ENCODE measurements at places on chromosomes 2 and 18.

DNA sequence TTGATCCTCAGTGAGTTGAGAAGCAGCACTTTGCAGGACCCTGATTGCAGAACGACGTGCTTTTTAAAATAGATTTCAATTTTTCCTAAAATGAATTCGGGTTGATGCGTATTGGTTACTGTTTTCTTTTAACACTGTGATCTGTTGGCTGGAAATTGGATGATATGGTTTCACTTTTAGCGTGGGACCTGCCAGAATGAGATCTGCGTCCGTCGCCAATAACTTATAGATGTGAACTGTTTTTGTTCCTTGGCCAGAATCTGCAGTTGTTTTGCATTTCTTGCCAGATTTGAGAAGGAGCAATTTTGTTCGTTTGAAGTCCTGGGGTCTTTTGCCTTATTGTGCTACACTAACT, 703 bp downstream of the UGGT1 start:
- no peak for DNase-seq

- no peak for DNase-seq
Measured at GRCh38 chr18:30469091-30469490, 573.5 kb downstream of the DSC3 start.

- DNase-seq = no peak
Measured at GRCh38 chr18:61554946-61555361, 221.7 kb downstream of the CDH20 start.

- no peak for DNase-seq
Measured at GRCh38 chr2:223674998-223675609, 72.9 kb upstream of the SCG2 start.

- DNase-seq = no peak
Measured at GRCh38 chr18:23257686-23258565, 122.6 kb downstream of the CABLES1 start.

DNA sequence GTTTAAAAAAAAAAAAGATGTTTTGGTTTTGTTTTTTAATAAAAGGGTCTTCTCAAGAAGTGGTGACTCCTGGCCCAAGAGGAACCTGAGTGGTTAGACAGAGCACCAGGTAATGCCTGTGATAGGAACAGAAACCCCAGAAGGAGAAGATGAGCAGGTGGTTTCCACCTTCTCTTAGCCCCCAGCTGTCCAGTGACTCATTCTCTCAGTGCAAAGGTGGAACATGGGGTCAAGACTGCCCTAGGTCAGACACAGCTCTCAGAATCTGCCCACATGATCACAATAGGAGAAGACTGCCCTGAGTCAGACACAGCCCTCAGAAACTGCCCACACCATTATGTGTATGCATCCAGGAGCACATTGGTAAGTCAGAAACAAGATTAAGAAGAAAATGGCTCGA, 61.8 kb downstream of the TBC1D8 start:
- peak; percentile 2 for DNase-seq

DNA sequence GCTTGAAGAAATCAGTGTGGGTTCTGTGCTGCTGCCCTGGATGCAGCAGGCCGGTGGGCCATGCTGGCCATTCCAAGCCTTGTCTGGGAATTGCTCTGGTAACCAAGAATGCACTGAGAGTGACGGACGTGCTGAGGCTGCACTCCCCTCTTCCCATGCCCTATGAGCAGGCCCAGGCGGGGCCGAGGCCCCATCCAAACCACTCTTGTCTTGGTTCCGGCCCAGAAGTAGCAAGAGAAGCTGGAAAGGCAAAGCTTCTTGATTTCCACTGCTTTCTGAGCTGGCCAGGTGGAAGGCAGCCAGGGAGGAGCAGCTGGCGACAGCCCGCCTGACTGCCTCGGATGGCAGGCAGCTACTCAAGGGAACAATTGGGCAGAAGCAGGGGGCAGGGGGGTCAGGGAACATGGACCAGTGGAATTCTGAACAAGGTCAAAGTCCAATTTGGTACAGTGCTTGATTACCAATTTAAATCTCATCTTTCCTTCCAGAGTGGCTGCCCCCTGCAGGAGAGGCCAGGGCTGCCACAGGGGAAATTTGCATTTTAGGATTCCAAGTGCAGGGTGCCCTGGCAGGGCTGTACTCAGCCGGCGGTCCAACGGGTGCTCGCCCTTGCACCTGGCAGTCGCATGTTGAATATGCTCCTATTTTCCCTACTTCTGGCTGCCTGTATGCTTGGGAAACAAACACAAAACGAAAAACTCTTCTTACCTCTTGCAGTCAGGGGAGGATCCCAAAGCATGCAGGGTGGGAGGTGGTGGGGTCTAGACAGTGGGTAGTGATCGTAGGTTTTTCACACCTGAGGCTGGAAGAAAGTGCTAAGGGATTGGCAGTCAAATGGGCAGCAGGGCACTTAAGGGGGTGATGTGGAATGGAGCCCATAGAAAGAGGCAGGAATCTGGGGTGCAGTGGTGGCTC, 67.3 kb downstream of the LIPG start:
- no peak for DNase-seq

DNA sequence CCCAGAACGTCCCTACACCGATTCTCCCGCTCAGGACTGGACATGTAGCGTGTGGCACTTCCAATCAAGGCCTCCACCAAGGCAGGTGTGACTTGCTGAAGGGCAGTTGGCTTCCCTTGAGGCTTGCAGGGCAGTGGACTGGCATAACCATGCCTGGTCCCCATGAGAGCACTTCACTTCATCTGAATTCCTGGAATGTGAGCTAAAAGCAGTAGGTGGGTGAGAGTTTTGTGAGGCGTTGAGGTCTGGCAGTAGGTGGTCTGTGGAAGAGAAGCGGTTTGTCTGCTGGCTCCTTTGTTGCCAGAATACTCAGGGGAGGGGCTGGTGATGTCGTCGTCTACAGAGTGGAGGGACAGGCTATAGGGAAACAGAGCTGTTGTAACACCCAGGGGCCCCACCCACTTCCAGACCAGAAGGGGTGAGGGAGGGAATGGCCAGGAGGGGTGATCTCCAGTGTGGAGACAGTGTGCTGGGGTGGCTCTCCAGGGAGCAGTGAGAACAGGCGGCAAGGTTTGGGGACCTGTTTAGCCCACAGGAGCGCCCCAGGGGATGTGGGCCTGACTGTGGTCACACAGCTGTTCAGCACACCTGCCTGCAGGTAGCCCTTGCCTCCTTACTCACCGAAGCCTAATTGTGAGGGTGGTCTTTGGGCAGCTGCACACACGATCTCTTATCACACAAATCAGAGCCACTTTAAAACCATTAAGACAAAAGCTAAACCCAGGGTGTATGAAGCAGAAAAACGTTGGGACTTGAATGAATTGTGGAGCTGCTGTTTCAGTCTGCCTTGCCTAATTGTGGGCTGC, 21.5 kb upstream of the ALKAL2 start:
- DNase-seq = no peak

- no peak for DNase-seq
Measured at GRCh38 chr2:43980902-43981301, 14.9 kb downstream of the LRPPRC start.

DNA sequence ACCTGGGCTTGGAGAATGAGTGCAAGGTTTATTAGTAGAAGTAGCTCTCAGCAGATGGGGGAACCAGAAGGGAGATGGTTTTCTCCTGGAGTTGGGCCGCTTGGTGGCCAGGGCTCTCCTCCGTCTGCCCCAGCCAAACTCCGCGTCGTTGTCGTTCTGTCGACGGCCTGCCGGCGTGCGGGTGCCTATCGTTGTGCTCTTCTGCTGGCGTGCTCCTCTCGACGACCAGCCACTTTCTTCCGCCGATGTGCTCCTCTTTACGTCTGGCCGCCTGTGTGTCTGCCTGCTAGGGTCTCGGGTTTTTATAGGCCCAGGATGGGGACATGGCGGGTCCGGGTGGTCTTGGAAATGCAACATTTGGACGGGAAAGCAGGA, 119.1 kb downstream of the BMPR2 start:
- no peak for DNase-seq

GRCh38 chr2:84833481-84834150, 47.3 kb downstream of the TRABD2A start:
- no peak for DNase-seq

DNA sequence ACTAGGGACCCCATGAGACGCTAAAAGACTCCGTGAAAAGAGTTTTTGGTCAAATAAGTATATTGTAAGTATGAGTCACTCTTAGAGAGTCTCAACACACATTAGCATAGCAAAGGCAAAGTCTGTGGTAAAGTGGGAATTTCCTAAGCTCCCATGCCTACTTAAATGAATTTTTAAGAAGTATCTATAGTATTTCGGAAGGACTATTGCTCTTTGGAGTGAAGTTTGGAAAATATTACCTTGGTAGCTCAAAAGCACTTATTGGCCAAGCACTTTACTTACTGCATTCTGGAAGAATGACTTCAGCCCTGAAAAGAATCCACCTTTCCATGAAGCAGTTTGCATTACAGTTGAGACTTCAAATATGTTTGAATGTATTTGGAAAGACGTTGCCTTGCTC, 57.1 kb downstream of the CAVIN2 start:
- no peak for DNase-seq

DNA sequence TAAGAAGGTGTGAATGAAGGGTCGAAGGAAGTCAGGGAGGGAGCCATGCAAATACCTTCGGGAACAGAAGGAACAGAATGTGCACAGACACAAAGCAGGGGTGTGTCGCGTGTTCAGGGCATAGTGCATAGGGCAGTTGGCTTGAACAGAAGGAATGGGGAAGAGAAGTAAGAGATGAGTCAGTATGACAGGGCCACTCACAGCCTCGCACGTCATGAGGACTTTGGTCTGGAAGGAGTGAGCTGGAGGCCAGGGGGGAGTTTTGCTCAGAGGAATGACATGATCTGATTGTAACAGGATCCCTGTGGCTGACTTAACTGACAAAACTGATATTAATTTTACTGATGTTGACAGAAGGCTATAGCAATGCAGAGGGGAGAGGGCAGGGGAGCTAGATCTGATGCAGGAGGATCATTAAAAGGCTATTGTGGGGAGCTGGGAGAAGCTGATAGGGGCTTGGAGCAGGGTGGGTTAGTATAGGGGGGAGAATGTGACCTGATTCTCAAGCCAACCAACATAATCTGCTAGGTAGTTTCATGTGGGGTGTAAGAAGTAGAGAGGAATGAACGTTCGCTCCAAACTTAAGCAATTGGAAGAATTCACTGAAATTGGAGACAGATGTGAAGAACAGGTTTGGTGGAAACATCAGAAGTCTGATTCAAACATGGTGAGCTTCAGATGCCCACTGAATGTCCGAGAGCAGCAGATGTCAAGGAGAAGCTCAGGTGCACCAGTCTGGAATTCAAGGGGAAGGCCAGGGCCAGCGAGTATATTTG, 60.4 kb upstream of the COPS8 start:
- DNase-seq = no peak

DNA sequence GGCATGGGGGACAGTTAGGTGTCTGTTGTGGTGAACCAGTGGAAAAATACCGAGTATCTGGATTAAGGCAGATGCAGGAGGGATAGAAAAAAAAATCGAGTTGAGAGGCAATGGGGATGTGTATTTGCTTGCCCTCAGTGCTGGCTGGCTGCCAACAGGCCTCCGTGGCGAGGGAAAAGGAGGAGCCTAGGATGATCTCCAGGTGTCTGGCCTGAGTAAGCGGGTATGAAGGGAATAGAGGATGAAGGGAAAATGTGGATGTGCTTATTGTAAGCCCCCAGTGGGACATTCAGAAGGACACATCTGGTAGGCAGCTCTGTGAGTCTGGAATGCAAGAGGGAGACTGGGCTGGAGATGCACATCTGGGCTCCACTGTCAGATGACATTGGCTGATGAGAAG, 22.8 kb downstream of the KCNS3 start:
- DNase-seq = no peak

DNA sequence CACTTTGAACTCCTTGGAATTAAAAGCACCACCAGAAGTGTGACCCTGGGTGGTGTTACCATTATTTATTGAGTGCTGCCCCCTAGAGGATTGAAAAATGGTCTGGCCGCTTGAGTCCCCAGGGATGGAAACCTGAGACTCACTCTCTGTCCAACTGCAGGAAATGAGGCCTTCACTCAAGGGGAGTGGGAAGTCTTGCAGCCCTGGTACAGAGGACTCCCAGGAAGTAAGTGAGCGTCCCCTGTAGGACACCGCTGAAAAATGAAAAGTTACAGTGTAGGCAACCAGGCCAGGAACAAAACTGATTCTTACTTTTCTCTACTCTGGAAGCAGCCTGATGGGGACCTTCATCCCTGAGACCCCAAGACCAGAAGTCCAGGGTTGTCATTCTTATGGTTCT, 2.2 kb upstream of the NRP2 start:
- DNase-seq = no peak

- no peak for DNase-seq
Measured at GRCh38 chr2:84815146-84815545, 65.7 kb downstream of the TRABD2A start.

- no peak for DNase-seq
Measured at GRCh38 chr18:2515908-2516625, 55.2 kb downstream of the METTL4 start.

DNA sequence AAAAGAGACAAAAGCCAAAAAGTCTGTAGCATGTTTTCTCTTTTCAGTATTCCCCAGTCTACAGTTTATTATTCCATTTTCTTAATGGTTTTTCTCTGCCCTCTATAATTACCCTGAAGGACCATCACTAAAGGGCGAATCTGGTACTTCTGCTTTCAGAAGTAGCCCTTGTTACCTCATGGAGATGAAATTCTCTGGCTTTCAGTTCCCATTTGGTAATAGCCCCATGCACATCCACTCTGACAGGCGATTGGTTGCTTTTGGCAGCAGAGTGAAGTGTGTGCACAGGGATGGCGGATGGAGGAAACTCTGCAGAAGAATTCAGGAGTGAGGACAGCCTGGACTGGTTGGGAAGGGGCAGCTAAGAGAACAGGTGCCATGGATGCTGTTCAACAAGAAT, 66.3 kb upstream of the NABP1 start:
- no peak for DNase-seq
